Placental pericyte (primary cell): ENCODE measurements at places on chromosomes 13 and 19. TPM values are rescaled to one million over a fixed set of nuclear protein-coding genes. Genes with fewer than 3 reads are reported as not detected.

Gene PTGER1
- 4.8 and 5.2 TPM in 2 replicates for total RNA-seq

Gene OR2Z1
- total RNA-seq = not detected in 2 replicates

Gene C5AR2
- 0.72 TPM in 1 of 2 replicates, not detected in the other for total RNA-seq

Gene CABP5
- total RNA-seq = not detected in 2 replicates

Gene LILRA6
- total RNA-seq = not detected in 2 replicates

Gene ZNF470
- 2.4 and 2.9 TPM in 2 replicates for total RNA-seq

Gene ZNF763
- total RNA-seq = 0.57 and 0.88 TPM in 2 replicates

Gene TNFSF11
- 0.14 TPM in 1 of 2 replicates, not detected in the other for total RNA-seq

Gene TNNT1
- 0.57 and 2.8 TPM in 2 replicates for total RNA-seq

Gene ANGPTL4
- total RNA-seq = 2.6 and 18.5 TPM in 2 replicates

Gene APOC1
- total RNA-seq = 0.57 and 4.4 TPM in 2 replicates

Gene MAB21L1
- total RNA-seq = not detected in 2 replicates

Gene CLEC17A
- 0.14 TPM in 1 of 2 replicates, not detected in the other for total RNA-seq

Gene CALR3
- total RNA-seq = not detected in 2 replicates

Gene ZNF729
- not detected in 2 replicates for total RNA-seq

Gene GPR12
- total RNA-seq = not detected in 2 replicates

Gene ZNF536
- not detected in 2 replicates for total RNA-seq

Gene CAMSAP3
- not detected in 2 replicates for total RNA-seq

Gene ACER1
- not detected in 2 replicates for total RNA-seq

Gene TRPC4
- total RNA-seq = 3.9 and 6.3 TPM in 2 replicates

Gene PRX
- 1.3 and 2.8 TPM in 2 replicates for total RNA-seq

Gene GRIN2D
- total RNA-seq = 5.0 and 7.2 TPM in 2 replicates

Gene TDRD12
- total RNA-seq = 0.14 and 0.22 TPM in 2 replicates

Gene TMC4
- not detected in 2 replicates for total RNA-seq

Gene KIR2DL3
- total RNA-seq = not detected in 2 replicates

Gene MAST1
- total RNA-seq = not detected in 2 replicates

Gene PRSS57
- not detected in 2 replicates for total RNA-seq

Gene TEX26
- not detected in 2 replicates for total RNA-seq

Gene CEACAM8
- total RNA-seq = not detected in 2 replicates

Gene FGF14
- 0.57 TPM in 1 of 2 replicates, not detected in the other for total RNA-seq

Gene ZIC5
- not detected in 2 replicates for total RNA-seq

Gene ZFP14
- total RNA-seq = 2.2 and 3.0 TPM in 2 replicates

Gene LGALS14
- not detected in 2 replicates for total RNA-seq

Gene PLPPR3
- 0.22 TPM in 1 of 2 replicates, not detected in the other for total RNA-seq

Gene RFPL4A
- not detected in 2 replicates for total RNA-seq

Gene ZMYM5
- total RNA-seq = 13.1 and 16.6 TPM in 2 replicates

Gene ICAM5
- total RNA-seq = 11.6 and 16.2 TPM in 2 replicates

Gene SIRT6
- 19.7 and 27.3 TPM in 2 replicates for total RNA-seq

Gene ERVK3-1
- 40.5 and 45.0 TPM in 2 replicates for total RNA-seq

Gene CLASRP
- 27.1 and 30.1 TPM in 2 replicates for total RNA-seq

Gene THSD1
- 1.3 and 9.6 TPM in 2 replicates for total RNA-seq

Gene SPTBN4
- 0.14 and 0.66 TPM in 2 replicates for total RNA-seq

Gene URAD
- total RNA-seq = not detected in 2 replicates

Gene GPR18
- not detected in 2 replicates for total RNA-seq

Gene IFNL1
- total RNA-seq = not detected in 2 replicates
